Uterine smooth muscle cell (primary cell): ENCODE measurements at places on chromosomes 11 and 22. TPM values are rescaled to one million over a fixed set of nuclear protein-coding genes. Genes with fewer than 3 reads are reported as not detected.

SPTBN2 gene
- 4.4 and 5.6 TPM in 2 replicates for total RNA-seq

CBLIF gene
- total RNA-seq: not detected in 2 replicates

INS gene
- total RNA-seq: not detected in 2 replicates

OR8G1 gene
- total RNA-seq: not detected in 2 replicates

EIF3L gene
- 290 and 298 TPM in 2 replicates for total RNA-seq

CCDC87 gene
- total RNA-seq: 0.11 and 0.25 TPM in 2 replicates

SLC22A6 gene
- not detected in 2 replicates for total RNA-seq

SLC25A18 gene
- total RNA-seq: under 0.01 and 0.33 TPM in 2 replicates

HEPACAM gene
- under 0.01 TPM in 1 of 2 replicates, not detected in the other for total RNA-seq

SULT4A1 gene
- 0.12 TPM in 1 of 2 replicates, not detected in the other for total RNA-seq

HTR3B gene
- total RNA-seq: not detected in 2 replicates

PKP3 gene
- 0.66 and 0.87 TPM in 2 replicates for total RNA-seq

FXYD2 gene
- not detected in 2 replicates for total RNA-seq

SDHD gene
- 127 and 142 TPM in 2 replicates for total RNA-seq

MCAM gene
- 20.5 and 27.0 TPM in 2 replicates for total RNA-seq

PRG2 gene
- total RNA-seq: 0.11 and 0.37 TPM in 2 replicates
